ENCODE measurements at places on chromosomes 13 and 19. TPM values are rescaled to one million over a fixed set of nuclear protein-coding genes. Genes with fewer than 3 reads are reported as not detected.
A peak's percentile ranks its signal among the peaks of the same experiment; 100 is the strongest.

Gene PABPC3
- under 0.01 TPM for total RNA-seq

DNA sequence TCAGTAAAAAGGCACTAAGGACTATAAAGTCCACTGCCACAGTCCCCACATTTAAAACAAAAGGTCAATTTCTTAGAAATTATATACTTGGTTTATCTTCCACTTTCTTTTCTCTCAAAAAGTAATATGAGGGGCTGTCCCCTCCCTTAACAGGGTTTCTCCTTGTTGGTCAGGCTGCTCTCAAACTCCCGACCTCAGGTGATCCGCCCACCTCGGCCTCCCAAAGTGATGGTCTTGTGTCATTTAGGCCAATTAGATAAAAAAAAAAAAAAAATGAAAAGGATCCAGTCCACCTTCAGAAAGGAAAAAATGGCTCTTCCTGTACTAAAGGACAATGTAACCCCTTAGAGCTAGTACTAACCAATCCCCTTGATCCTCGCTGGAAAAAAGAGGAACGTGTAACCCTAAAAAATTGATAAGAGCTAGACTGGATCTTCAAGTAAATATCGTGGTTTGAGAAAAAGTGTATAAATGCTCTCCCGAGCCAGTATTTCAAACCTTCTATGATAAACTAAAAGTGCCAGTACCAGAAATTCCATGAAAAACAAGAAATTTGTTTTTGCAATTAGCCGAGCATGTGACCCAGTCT is 9.0 kb upstream of the CD70 start:
- no peak for DNase-seq

Gene ZNF468
- total RNA-seq = 23.0 TPM

DNA sequence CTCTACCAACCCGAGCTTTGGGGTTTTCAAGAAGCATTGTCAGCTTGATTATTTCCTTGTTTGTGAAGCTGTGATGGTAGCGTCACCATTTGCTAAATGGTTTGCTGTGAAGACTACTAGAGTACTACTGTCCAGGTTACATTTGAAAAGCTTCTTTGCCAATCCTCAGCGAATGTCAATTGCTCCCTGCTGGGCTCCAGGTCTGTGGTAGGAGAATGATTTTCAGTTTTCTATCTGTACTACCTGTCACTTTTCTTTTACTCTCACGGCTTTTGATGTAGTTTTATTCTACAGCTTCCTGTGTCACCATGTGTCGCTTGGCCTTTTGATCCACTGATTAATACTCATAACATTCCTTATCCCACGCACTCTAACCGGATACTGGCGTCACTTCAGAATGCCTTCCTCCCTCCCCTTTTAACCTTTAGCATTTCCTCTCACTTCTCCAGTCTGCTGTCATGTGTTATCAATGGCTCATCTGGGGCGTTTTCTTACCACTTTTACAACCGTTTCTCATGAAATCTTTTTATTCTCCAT is 7.5 kb upstream of the GPR183 start:
- DNase-seq = peak; percentile 70

- DNase-seq = peak; percentile 84
These were observed 5.6 kb upstream of the GATAD2A start for GRCh38 chr19:19399733-19400433.

- DNase-seq = peak; percentile 53
These were observed 6.4 kb downstream of the C19orf47 start for GRCh38 chr19:40341601-40342482.

GRCh38 chr19:1779574-1779973 is 26.3 kb downstream of the ONECUT3 start:
- DNase-seq = no peak

Gene FUT6
- not detected for total RNA-seq

DNA sequence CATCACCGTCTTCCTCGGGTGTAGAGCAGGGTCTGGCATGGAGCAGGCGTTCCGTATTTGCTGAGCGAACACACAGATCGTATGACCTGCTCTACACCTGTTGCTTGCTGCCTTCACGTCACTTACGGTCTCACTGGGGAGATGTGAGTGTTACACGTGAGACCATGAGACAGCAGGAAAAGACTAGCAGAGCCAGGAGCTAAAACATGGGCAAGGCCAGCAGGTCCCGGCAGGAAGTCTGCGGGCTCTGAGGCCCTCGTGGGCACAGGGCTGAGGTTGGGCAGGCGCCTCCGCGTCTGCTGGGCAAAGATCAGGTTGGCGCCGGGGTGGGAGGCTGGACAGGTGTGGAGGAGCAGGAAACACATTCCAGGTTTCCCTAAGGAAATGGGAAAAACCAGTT is 19.7 kb upstream of the GTF3A start:
- DNase-seq = no peak

- no peak for DNase-seq
These were observed 14.3 kb downstream of the SLC15A1 start for GRCh38 chr13:98738213-98738612.

Gene PCDH20
- not detected for total RNA-seq

DNA sequence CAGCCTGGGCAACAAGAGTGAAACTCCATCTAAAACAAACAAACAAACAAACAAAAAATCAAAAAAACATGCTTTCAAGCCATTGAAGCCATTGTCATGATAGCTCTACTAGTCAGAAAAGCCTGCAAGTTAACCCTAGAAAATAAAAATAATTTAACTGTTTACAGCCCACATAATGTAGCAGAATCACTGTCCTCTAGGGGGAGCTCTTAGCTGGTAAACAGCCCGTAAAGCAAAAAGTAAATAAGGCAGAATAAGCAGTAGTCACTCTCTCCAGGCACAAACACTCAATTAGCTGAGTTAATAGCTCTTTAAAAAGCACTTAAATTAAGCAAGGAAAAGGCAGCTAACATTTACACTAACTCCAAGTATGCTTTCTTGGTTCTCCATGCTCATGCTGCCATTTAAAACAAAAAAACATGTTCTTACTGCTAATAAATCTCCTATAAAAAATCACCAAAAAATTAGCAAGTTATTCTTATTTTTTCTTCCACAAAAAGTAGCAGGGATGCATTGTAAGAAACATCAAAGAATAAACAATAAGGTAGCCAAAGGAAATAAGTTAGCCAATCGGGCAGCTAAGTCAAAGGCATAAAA is 11.3 kb downstream of the LILRB4 start:
- no peak for DNase-seq

Gene CRLF1
- total RNA-seq = 6.9 TPM

GRCh38 chr19:18697680-18698079 is 14.2 kb downstream of the CRTC1 start:
- DNase-seq = peak; percentile 29

- DNase-seq = peak; percentile 86
These were observed at the start of gene CCDC169 for GRCh38 chr13:36297366-36298338. Gene CCDC169 (minus strand): TSS chr13:36297814. CDS start chr13:36297719, 95 bp downstream.

Gene SIGLEC5
- total RNA-seq = under 0.01 TPM

Gene DPRX
- total RNA-seq = not detected

DNA sequence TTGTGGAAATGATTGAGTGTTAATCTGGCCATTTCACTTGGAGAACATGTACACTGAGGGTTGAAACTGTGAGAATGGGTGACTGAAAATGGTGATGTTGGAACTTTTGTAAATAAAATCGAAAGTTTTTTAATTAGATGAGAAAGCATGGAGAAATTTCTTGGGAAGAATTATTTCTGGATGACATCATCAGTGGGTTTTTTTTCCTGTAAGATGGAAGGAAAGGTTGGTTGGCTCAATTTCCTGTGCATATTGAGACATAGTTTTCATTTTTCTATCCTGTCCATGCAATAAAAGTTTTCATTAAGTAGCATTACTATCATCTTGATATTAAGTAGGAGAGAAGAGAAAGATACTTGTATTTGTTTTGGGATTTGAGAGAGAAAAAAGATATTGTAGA is 120.6 kb upstream of the HTR2A start:
- DNase-seq = no peak

DNA sequence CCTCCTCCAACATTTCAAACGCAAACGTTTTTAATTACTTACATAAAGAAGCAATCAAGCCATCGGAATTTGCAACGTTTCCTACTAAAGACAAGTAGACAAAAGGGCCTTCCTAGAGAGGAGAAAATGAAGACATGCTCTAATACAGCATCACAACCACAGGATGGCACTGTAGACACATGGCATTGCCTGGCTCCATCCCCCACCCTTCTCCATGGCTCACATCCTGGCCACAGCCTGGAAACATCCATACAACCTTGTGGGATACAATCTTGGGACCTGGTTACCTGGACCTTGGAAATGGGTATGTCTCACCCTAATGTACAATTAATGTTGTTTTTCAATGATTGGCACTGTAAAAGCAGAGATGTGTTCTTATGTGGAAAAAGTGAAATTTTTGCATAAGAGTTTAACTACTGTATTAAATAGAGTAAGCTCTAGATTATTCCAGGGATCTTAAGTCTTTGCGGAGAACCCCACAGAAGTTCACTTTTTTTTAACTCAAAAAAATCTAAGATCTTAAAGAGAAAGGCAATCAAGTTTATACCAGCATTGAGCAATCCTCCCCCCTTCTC is 21.5 kb downstream of the EBPL start:
- DNase-seq = no peak

GRCh38 chr13:46288570-46289259 is 77.0 kb downstream of the LRRC63 start:
- DNase-seq = no peak

Gene TPT1
- 2,713 TPM for total RNA-seq

GRCh38 chr13:48431431-48431830 is 18.5 kb upstream of the LPAR6 start:
- DNase-seq = no peak

DNA sequence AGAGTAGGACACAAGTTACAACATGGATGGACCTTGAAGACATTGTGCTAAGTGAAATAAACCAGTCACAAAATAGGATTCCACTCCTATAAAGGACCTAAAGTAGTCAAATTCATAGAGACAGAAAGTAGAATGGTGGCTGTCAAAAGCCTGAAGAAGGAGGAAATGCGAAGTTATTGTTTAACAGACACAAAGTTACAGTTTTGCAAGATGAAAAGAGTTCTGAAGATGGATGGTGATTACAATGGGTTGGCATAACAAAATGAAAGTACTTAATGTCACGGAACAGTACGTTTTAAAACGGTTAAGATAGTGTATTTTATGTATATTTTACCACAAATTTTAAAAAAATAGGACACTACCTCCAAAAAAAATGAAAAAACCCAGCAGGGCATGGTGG is 34.8 kb downstream of the FOXO1 start:
- no peak for DNase-seq

Gene NCR1
- 0.36 TPM for total RNA-seq

Gene ZNF627
- 20.3 TPM for total RNA-seq

Gene CEACAM16
- under 0.01 TPM for total RNA-seq

DNA sequence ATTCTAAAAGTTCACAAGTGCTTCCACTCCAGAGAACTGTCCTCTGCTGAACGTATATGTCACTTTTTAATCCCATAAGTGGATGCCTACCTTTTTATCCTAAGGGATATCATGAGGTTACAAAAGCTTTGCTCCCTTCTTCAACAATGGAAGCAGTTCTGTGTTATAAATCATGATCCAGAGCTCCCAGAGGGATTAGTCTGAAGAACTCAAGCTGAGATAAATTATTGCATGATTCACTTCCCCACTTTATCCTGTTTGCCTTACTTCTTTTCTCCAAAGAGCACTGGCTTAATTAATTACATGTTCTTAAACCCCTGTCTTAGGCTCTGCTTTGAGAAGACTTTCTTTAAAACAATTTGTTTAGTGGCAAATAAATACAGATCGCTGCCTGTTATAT is 246.7 kb downstream of the PCDH17 start:
- DNase-seq = no peak

Gene CYP2F1
- total RNA-seq = not detected

Gene F2RL3
- under 0.01 TPM for total RNA-seq

DNA sequence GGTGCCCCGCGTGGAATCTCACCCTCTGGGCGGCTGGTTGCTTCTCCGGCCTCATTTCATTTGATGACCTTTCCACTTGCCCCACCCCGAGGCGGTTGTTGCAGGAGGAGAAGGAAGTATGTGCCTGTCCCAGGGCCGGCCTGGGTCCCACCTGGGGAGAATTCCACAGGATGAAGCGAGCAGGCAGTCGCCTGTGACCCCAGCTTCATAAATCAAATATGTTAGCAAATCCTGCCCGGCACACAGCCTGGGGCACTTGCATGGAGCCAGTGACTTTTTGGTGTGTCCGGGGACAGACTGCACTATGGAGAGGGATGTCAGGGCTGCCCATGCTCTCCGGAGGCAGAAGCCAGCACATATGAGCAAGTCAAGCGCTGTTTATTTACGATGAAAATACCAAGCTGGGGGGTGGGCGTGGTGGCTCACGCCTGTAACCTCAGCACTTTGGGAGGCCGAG is 19.7 kb upstream of the ZBTB7A start:
- DNase-seq = peak; percentile 68

GRCh38 chr19:49065905-49066512 is 1.4 kb upstream of the NTF4 start:
- DNase-seq = peak; percentile 83

- DNase-seq = peak; percentile 22
These were observed 25.7 kb downstream of the CEBPG start for GRCh38 chr19:33399081-33399744.

Gene PEAK3
- under 0.01 TPM for total RNA-seq

GRCh38 chr19:7772752-7773291 is 9.8 kb downstream of the CLEC4M start:
- no peak for DNase-seq

GRCh38 chr19:17834350-17835181 is 13.2 kb downstream of the JAK3 start:
- DNase-seq = peak; percentile 67

Gene ZNRF4
- total RNA-seq = not detected

Gene CYP2A6
- not detected for total RNA-seq

Gene SIGLEC10
- total RNA-seq = not detected

Gene ZNF45
- total RNA-seq = 22.7 TPM

Gene MAG
- total RNA-seq = not detected

Gene FFAR2
- not detected for total RNA-seq

- no peak for DNase-seq
These were observed 327.0 kb upstream of the SLITRK5 start for GRCh38 chr13:87344176-87344575.

DNA sequence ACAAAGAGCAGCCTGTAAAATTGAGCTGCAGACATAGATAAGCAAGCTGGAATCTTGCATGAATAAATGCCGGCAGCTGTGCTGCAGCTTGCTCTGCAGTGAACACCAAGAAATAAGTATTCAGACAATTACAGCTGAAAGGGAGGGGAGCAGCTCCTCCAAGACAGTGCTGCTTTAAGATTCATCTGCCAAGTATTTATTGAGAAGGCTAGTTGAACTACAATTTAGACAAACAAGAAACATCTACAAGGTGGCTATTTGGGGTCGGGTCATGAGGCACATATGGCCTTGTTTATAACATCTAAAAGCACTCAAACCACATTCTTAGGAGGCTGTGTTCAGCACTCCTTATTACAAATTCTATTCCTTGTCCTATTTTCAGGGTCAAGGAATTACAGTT is 34.9 kb downstream of the ZNF726 start:
- no peak for DNase-seq

- DNase-seq = peak; percentile 10
These were observed 6.4 kb upstream of the BST2 start for GRCh38 chr19:17411801-17412200.

Gene CNFN
- total RNA-seq = not detected

DNA sequence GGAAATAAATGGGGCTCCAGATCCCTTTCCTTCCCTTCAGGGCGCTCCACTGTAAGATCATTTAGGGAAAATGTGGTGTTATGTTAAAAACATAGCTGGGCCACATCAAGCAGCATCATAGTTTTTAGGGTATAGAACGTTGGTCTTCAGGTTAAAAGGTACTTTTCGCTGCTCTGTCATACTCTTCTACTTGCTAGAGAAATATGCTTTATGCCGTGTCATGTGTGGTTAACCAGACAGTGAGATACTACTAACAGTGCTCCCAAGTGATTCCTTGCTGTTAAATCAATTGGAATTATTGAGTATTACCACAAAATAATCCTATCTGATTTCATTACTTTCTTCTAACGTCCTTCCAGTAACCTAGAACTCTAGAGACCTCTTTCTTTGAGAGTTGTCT is 1.1 kb upstream of the NDFIP2 start:
- no peak for DNase-seq

Gene TEX101
- total RNA-seq = not detected

Measured in osteoblast (primary cell).